ENCODE measurements at places on chromosomes 4 and X.
A peak's percentile ranks its signal among the peaks of the same experiment; 100 is the strongest.

DNA sequence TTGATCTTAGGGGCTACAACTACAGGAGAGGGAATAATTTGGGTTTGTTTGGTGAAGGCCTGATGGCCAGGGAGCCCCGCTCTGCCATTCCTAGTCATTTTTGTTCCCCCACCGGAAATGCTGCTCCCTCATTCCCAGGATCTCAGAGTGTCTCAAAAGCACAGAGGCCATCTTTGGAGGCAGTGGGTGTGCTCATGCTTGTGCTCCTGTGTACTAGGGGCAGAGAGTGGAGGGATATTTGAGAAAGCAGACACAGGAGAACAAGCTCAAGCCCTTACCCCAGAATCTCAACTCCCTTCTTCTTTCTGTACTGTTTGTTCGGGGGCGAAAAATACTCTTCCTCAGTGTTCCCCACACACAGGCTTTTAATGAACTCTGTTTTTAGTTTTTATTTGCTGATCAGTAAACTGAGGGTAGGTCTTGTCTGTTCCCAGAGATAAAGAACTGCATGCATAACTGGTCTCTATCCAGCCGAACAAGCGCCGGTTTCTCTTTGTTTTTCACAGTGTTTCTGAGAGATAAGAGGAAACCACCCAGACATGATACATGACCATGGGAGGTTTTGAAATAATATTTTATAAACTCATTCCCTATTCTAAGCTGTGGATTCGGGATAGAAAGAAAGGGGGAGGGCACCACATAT lies 32.9 kb upstream of the XK start:
- no peak for DNase-seq

DNA sequence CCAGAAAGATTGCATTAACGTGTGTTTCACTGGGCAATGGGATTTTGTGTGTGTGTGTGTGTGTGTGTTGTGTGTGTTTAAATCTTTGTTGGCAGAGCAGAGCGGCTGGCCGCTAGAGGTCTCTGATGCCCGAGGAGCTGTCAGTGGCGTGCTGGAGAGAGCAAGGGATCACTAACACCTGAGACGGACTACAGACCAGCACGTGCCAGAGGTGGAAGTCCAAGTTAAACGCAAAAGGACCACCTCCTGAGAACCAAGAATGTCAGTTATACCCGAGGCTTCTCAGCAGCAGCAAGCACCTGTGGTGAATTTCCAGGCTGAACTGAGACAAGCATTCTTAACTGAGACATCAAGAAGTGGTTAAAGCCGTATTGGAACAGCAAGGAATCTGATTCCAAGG lies 9.0 kb upstream of the SLC25A14 start:
- DNase-seq = no peak

GRCh38 chrX:136954930-136955329 lies 74.4 kb upstream of the RBMX start:
- no peak for DNase-seq

DNA sequence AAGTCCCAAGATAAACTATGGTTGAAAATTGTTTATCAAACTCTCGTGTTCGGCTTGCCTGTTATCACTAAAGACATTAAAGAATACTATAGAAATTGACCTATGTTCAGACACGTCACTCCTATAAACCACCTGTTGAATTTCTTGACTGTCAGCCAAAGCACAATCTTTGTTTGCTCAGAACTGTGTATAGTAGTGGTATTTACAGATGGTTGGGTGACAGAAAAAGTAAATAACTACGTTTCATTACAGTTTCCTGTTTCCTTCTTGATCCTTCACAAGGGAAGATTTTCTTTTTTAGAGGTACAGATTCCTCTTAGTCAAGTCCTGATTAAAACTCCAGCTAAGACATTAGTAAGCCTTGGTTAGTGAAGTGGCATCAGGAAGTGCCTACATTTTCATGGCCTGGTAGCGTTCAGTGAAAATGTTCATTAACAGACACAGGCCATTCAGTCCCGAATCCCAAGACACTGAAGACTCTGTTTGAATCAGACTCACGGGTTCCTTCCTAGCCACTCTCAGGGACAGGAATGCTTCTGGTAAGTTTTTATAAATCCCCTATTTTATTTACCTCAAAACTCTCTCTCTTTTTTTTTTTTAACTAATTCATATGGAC lies at the start of gene SMIM31:
SMIM31 (plus strand) TSS at position 259 of the 616 bp plus-strand sequence. CDS start 16,313 bp downstream, outside the sequence.
- DNase-seq = no peak

- no peak for DNase-seq
These were observed 935.7 kb downstream of the RAPGEF2 start for GRCh38 chr4:160038615-160039014.

DNA sequence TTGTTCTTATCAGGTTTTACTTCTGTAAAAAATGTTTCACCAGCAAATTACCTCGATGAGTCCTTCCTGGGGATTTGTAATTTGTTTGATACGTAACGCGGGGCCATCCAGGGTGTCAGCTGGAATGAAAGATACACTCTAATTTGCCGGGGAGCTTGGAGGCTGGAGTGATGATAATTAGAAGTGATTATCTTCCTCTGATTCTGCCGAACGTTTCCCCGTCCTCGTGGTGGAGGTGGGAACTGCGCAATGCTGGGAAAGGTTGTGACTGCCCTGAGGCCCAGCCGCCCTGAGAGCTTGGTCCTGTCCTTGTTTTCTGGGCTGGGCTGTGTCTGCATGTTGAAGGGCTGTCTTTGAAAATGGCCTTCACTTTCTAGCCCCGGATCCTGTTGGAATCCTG lies 48.0 kb downstream of the SORCS2 start:
- DNase-seq = no peak

DNA sequence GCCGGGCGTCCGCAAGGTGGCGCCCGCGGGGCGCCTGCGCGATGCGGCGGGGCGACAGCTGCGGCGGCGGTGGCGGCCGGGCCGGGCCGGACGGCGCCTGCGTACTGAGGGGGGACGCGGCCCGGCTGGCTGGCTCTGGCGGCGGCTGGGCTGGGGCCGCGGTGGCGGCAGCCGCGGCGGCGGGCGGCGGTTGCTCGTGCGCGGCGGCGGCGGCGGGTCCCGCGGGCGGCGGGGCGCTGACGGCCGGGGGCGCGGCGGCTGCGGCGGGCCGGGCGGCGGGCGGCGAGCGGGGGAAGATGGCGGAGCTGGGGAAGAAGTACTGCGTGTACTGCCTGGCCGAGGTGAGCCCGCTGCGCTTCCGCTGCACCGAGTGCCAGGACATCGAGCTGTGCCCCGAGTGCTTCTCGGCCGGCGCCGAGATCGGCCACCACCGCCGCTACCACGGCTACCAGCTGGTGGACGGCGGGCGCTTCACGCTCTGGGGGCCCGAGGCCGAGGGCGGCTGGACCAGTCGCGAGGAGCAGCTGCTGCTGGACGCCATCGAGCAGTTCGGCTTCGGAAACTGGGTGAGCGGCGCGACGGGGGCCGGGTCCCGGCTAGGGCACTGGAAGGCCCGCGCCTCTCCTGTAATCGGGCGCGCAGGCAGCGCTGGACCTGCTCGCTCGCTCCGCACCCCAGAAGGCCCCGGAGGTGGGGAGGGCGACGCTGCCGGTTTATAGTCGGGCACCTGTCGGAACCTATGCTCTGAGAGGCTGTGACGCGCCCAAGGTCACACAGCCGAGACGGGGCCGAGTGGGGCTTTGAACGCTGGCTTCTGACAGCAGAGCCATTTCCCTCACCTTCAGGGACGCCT lies at the start of gene TADA2B:
TADA2B (plus strand) TSS at position 89 of the 853 bp plus-strand sequence; CDS start at position 297, 208 bp downstream.
- DNase-seq = peak; percentile 26

GRCh38 chr4:53744446-53745160 lies 153.3 kb upstream of the LNX1 start:
- DNase-seq = no peak

DNA sequence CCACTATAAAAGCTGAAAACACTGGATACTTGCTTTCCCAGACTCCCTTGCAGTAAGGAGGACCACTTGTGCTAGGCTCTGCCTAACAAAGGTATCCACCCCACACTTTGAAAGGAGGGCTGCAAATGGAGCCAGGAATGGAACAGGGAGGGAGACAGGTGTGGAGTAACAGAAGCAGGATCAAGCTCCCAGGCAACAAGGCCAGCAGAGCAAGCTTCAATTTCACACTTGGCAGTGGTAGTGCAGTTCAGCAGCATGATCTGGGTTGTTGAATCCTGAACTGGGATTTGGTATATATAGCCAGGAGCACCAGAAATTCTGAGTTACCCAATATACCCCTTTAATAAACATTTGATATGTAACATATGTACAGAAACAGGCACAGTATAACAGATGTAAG lies 9.8 kb downstream of the LAMP2 start:
- DNase-seq = no peak

GRCh38 chr4:88771883-88772450 lies 74.3 kb upstream of the NAP1L5 start:
- DNase-seq = no peak

GRCh38 chr4:143699331-143700045 lies 987 bp downstream of the FREM3 start:
- DNase-seq = no peak

- no peak for DNase-seq
These were observed 34.8 kb downstream of the HOPX start for GRCh38 chr4:56646341-56646740.

DNA sequence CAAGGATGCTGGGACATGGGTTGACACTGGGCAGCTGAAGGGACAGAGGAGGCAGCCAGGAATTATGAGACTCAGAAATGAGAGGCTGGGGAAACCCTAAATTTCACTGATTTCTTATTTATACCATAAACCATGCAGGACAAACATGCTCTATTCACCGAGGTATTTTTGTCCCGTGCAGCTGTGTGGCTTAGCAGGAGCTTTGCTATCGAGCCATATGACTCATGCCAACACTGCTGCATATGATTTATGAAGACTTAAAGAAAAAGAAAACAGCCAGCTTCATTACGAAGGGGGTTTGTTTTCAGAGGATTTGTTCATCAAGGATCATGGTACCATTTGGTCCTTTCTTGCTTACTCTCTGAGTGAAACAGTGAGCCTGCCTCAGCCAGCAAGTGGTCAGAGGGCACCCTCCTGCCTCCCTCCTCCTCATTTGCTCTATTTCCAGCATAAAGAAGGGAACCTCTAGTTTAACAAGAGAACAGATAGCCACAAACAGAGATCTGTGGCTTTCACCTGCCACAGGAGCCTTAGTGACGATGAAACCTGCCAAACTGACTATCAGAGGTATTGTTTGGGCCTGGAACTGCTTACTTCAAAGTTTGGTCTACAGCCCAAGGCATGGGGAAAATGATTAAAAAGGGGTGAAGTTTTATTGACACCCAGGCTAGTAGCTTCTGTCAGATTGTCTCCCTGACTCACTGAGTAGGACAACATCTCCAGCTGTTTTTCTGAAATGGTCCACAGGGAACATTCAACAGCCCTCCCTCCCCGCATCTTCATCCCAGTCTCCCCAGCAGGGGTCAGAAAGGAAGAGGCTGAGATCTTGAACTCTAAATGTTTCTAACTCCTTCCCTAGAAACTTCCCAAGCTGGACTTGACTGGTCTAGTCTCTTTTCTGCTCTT lies 80.1 kb upstream of the MAML3 start:
- DNase-seq = no peak

DNA sequence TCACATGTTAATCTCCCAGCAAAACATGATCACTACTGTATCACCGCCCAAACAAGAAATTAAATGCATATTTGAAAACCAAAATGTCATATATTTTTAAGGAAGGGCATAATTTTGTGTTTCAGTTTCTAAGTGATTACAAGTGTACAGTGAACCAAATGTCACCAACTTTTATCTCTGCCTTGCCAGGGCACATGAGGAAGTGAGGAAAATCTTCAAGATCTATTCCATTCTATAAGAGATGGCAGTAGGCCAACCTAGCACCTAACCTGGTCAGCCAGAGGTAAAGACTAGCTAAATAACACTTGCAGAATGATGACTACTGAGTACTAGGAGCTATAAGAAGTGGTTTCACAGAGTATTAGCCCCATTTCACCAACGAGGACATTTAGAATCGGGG lies 107.2 kb downstream of the ATP11C start:
- DNase-seq = no peak

- DNase-seq = no peak
These were observed 285 bp downstream of the MRPS18C start for GRCh38 chr4:83456184-83456501.

GRCh38 chr4:20352163-20352431 lies 100.4 kb downstream of the SLIT2 start:
- no peak for DNase-seq

- DNase-seq = no peak
These were observed 36.4 kb upstream of the CD99 start for GRCh38 chrX:2654436-2655340.

DNA sequence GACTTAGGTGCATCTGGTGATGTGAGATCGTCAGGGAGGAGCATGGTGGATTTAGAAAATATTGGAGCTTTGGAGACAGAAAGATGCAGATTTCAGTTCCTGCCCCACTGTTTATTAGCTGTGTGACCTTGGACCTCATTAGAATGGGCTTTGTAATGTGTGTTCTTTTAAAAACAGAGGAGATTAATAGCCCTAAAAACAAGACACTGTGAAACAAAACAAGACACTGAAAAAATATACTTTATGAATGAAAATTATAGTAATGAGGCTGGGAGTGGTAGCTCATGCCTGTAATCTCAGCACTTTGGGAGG lies 79.5 kb downstream of the EVC start:
- no peak for DNase-seq

- DNase-seq = no peak
These were observed 2.0 kb downstream of the DOK7 start for GRCh38 chr4:3464911-3465697.

GRCh38 chr4:40196272-40196671 lies 559 bp upstream of the RHOH start:
- DNase-seq = no peak

DNA sequence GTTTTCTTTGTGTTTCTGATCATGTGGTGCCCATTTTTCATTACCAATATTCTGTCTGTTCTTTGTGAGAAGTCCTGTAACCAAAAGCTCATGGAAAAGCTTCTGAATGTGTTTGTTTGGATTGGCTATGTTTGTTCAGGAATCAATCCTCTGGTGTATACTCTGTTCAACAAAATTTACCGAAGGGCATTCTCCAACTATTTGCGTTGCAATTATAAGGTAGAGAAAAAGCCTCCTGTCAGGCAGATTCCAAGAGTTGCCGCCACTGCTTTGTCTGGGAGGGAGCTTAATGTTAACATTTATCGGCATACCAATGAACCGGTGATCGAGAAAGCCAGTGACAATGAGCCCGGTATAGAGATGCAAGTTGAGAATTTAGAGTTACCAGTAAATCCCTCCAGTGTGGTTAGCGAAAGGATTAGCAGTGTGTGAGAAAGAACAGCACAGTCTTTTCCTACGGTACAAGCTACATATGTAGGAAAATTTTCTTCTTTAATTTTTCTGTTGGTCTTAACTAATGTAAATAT lies 110.4 kb downstream of the IL13RA2 start:
- DNase-seq = no peak

GRCh38 chr4:158496030-158496741 lies 25.5 kb upstream of the RXFP1 start:
- no peak for DNase-seq
